ENCODE measurements at places on chromosomes 6 and 20.

DNA sequence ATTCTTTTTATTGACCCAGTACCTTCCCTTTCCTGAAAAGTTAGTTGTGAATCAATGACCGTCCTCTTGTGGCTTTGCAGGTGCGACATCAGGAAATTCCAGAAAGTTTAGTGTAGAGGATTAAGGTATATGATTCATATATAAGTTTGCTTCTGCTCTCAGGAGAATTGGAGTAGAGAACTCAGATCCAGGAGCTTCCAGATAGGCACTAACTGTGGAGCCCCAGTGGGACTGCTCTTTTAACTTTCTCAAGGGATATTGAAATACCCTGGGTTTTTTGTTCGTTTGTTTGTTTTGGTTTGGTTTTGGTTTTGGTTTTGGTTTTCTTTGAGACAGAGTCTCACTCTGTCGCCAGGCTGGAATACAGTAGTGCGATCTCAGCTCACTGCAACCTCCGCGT is 9.5 kb downstream of the TAAR2 start:
- peak; percentile 65 for DNase-seq

GRCh38 chr6:135901774-135902524 is 50.4 kb downstream of the PDE7B start:
- no peak for DNase-seq

GRCh38 chr6:5230081-5230480 is 30.7 kb downstream of the LYRM4 start:
- DNase-seq = no peak

DNA sequence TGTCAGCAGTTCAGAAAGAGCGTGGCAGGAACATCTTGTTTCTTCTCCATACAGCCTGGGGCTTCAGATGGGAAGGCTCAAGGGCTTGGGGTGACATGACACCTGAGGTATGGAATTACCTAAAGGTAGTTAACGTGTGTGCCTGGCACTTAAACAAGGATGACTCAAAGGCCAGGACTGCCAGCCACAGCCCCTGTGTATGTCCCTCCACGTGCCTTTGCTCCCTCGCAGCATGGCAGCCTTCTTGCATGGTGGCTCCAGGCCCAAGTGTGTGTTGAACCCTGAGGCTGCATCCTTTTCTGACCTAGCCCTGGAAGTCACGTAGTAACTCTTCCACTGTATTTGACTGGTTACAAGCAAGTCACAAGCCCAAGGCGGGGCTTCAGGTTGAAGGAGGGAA is 33.6 kb upstream of the MYL9 start:
- no peak for DNase-seq

DNA sequence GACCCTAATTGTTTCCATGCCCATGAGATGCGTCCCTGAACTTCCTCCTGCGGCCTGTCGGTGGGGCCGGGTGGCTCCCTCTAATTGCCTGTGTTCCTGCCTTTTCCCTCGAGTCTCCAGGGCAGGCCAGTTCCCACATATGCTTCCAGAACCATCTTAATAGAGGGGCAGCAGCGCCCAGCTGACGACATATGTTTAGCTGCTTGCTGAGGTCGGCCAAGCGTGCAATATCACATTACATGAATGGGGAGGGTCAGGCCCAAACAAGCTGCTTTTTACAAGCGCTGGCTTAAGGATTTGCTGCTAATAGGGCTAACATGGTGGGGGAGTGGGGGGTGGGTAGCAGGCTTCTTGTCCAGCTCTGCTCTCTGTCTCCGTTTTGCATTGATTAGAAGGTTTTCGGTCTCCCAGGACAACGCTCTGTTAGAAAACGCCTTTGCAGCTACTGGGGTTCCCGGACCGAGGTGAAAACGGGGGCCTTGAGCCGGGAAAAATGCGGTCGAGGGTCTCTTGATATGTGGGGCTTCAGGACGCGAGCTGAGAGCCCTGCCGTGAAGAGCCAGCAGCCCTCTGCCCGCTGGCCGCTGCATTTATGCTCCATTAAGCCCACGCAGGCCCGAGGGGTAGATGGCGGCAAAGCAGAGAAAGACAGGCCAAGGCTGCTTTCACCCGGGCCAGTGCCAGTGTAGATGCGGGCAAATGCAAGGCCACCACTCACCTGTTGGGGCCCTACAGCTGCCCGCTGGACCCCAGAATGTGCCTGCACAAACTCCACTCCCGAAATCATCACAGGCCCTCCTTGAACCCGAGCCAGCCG is 308.5 kb downstream of the BMP7 start:
- DNase-seq = peak; percentile 10

- DNase-seq = no peak
Observed at GRCh38 chr6:67608099-67608749, 1026.9 kb upstream of the ADGRB3 start.

- no peak for DNase-seq
Observed at GRCh38 chr20:41167481-41168253, 30.3 kb downstream of the PLCG1 start.

All from kidney tubule cell (primary cell).